ENCODE measurements at places on chromosomes 6 and 20. TPM values are rescaled to one million over a fixed set of nuclear protein-coding genes. Genes with fewer than 3 reads are reported as not detected.

DNA sequence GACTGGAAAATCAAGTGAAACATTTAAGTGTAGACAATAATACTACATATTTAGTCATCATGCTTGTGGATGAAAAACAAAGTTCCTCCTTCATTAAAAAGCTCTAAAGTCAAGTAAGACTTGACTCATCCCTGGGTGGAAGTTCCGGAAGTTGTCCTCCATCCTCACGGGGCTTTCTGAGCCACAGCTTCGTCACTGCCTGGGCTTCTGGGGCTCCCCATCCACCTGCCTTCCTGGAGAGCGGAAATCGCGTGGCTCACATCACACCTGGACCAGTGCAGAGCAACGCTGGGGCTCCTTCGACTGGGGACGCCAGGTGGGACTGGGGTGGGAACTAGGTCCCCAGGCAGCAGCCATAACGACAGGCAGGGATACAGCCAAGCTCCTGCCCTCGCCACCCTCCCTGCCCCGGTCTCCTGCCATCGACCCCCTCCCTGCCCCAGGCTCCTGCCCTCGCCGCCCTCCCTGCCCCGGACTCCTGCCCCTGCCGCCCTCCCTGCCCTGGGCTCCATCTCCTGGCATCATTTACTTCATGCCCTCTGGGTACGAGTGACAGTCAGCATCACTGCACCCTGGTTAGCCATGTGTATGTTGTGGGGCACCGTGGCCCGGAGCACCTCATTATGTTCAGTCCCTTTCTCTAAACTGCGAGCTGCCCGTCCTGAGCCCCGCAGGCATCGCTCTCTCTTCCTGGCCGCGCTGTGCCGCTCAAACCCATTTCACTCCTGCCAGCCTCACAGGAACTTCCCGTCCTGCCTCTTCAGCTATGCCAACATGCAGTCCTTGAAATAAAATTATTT, 12.9 kb downstream of the THBS2 start:
- DNase-seq: no peak

GRCh38 chr6:121828146-121828886, 392.9 kb downstream of the GJA1 start:
- peak; percentile 6 for DNase-seq

DNA sequence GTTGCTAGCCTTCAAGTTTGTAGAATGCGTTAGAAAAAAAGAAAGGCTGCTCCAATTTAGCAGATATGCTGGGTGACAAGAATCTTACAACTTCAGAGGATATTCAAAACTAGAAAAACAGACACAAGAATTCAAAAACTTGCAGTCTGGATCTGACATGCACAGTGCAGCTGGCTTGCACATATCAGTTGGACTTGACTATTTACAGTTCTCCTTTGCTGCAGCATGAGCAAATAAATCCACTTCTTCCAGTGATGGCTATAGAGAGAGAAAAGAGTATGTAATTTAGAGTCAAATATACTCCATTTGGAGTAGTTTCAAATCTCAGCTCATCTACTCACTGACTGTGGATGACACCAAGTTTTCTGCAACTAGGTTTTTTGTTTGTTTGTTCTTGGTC, 247.0 kb downstream of the RIMS1 start:
- no peak for DNase-seq

DNA sequence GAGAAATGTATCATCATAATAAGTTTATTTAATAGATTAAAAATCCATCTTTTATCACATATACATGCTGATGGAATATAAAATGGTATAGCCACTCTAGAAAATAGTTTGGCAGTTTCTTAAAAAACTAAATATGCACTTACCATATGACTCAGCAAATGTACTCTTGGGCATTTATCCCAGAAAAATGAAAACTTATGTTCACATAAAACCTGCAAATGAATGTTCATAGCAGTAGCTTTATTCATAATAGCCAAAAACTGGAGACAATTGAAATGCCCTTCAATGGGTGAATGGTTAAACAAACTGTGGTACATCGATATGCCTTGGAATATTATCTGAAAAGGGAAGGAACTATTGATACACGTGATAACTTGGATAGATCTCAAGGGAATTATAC, 6.4 kb upstream of the NCOA7 start:
- DNase-seq: no peak

DNA sequence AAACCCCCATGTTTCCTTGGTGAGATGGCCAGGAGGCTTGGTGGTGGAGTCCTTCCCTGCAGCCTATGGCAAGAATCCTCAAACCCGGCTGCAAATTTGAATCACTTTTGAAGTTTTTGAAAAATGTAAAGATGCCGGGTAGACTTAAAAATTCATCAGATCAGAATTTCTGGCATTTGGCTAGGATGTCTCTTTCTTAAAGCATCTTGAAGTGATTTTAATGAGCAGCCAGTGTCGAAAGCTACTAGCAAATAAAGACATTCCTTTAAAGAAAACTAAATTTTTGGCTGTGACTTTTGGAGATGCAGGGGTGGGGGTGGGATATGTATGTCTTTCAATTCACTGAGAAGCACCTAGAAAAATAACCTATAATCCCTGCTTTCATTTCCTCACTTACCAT, 25.6 kb upstream of the NOX3 start:
- DNase-seq: no peak

Gene BPI
- total RNA-seq: not detected

Gene EPHA7
- total RNA-seq: 7.0 TPM
